ENCODE measurements at places on chromosomes 2 and 18.

DNA sequence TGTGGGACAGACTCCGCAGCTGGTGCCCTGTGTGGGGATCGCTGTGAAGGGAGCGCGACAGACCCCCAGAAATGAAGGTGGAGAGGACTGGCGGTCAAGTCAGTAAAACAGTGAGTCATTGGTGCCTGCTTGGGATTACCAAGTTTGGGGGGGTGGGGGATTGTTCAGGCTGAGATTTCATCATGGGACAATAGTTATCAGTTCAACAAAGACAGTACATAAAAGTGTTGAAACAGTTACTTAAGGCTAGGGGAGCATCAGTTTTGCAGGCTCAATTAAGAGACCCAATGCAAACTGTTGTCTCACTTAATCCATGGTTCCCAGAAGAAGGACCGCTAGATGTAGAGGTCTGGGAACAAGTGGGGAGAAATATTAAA, 42.4 kb upstream of the PDK1 start:
- no peak for DNase-seq

DNA sequence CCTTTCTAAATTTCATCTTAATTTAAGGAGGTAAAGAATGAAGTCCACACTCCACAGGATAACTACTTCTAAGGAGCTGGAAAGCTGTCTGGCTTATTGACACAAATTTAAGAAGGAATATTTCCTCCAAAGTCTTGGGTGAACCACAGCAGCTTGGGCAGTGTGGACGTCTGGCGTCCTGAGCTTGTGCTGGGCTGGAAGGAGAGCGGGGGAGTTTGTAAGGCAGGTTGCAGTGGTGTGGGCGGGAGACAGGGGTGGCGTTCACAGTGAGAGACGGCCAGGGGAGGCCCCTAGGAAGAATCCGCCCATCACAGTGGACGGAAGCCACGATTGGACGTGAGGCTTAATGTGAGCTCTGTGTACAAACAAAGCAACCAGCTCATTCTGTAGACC, 25.7 kb downstream of the ADI1 start:
- no peak for DNase-seq

DNA sequence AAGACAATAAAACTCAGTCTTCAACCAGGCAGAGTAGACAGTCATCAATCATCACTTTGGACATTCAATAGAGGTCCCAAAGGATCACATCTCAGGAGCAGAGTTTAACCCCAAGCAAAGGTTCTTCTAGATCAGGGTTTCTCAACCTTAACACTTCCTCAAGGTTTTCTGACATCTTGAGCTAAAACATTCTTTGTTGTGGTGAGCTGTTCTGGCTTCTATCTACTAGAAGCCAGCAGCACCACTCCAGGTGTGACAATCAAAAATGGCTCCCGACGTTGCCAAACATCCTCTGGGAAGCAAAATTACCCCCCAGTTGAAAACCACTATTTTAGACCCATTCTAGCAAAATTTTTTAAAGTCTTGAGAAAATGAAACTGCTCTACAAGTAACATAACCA, 22.0 kb downstream of the RTTN start:
- no peak for DNase-seq

GRCh38 chr2:502831-503230, 174.4 kb downstream of the TMEM18 start:
- DNase-seq: no peak

GRCh38 chr2:159225025-159226016, 61.2 kb downstream of the WDSUB1 start:
- DNase-seq: no peak

DNA sequence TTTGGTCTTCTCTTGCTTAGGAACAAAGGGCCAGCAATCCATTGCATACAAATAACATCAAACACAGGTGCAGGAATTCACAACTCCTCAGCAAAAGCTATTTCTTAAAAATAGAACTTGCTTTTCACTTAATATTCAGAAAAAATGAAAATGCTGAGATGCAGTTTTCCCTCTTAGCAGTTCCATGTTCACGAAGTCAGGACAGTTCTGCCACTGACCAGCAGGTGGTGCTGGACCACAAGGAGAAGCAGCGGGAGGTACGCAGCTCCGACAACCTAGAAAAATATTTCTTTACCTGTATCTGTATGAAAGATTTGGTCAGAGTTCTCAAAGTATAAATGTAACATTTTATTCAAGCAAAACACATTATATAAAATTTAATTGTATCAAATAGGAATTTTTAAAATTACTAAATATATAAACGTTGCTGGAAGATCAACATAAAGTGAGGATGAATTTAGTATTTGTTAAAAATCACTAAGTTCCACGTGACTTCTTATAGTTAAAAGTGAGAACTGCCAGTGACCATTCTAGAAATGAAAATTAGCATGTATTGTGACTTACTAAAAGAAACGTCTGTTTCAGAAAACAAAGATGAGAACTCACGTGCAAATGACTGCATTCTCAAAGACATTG, 48.8 kb downstream of the ADNP2 start:
- DNase-seq: peak; percentile 76

DNA sequence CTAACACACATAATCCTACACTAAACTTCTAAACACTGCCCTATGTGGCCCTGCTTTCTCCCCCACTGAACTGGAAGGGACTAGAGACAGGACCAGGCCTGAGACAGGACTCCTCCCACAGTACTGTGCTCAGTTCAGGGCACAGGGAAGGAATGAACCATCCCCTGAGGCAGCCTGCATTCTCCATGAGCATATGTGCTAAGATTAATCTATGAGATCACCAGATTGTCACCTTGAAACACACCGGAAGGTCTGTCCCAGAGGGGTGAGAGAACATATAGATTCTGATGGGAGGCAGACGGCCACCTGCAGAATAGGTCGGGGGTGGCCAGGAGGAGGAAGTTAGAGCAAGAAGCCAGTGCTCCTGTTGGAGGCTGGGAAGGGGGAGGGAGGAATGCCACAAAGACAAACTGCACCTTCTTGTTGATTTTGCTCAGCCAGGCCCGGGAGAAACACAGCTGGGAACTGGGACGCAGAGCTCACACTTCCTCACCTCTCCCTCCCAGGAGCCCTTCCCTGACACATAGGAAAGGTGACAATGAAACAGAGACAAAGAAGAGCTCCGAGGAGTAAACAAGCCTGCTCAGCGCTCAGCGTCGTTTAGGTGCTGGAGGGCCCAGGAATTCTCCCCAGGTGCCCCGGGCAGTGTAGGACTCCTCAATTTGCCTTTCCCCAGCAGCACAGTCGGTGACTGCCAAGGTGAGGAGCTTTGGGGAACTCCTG, 52.1 kb downstream of the ZBTB7C start:
- DNase-seq: no peak

- DNase-seq: no peak
Observed at GRCh38 chr2:191636235-191636543, 41.7 kb upstream of the NABP1 start.

GRCh38 chr2:78928502-78928901, 97.0 kb upstream of the REG3G start:
- no peak for DNase-seq

- DNase-seq: no peak
Observed at GRCh38 chr2:234091883-234092282, 41.4 kb downstream of the SPP2 start.

DNA sequence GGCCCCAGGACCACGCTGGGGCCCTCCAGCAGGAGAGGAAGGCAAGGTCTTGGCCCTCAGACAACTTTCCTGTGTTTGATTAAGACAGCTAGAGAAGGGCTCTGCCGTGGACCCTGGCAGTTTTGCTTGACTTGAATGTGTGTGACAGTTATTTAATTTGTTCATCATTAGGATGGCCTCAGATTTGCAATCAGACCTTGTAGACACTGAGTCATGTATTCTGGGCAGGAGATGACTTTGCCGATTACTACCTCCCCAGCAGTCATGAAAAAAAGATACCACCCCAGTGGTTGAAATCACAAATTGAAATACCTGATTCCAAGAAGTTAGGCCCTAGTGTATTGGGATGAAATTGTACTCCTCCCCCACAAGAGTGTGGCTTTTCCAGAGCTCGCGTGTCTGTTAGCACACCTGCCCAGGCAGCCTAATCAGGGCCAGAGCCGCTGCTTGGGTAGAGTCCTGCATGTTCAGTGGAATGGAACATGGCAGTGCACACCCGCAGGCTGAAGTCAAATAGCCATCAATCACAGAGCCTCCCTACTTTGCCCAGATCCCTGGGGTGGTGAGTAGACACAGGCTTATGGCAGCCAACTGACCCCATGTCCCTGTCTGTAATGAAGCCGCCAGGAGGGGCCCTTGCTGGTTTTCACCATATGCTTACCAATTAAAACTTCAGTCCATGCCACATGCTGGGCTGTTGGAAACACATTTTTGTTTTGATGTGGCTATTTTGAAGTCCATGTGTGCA, 122.5 kb downstream of the TPGS2 start:
- no peak for DNase-seq

GRCh38 chr2:206456078-206456754, 12.9 kb downstream of the ADAM23 start:
- DNase-seq: no peak

DNA sequence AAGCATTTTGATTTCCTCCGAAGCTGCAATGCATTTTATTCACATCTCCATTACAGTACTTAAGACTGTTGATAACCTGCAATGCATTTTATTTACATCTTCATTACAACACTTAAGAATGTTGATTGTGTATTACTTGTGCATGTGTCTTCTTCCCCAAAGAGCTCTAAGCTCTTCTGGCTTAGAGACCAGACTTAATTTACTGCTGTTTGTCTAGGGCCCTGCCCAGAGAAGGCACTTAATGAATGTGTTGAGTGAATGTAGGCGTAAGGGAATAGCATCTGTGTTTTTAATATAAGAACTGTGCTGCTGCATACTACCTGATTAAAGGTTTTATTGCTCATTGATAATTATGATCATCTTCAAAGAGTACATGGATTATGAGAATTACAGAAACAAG, 295.6 kb downstream of the ZNF385B start:
- no peak for DNase-seq

All from activated CD4-positive, alpha-beta T cell treated with anti-CD3 and anti-CD28 coated beads, Interleukin-10, Interleukin-2, amounts not matched to agents 100 ng/mL and 50 ng/mL, durations not matched to agents 16 hours and 8 hours (primary cell).